ENCODE measurements at places on chromosomes 11 and 22. TPM values are rescaled to one million over a fixed set of nuclear protein-coding genes. Genes with fewer than 3 reads are reported as not detected.

GRCh38 chr11:107733518-107733917, 21.7 kb upstream of the SLN start:
- DNase-seq, result no peak

DNA sequence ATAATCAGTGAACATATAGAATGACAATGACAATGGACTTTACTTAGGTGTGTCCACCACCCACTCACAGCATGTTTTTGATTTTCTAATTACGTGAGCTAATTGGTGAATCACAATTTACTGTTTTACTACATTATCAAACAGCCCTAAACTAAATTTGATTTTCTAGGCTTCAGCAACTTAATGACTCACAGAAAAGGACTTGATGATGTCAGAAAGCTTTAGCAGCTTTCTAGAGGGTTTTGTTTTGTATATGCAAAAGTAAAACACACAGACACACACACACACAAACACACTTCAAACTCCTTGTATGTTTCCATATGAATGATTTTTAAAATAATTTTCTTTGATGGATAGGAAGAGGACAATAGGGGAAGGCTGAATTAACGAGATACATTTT, 878.6 kb upstream of the CCDC90B start:
- DNase-seq, result no peak

DNA sequence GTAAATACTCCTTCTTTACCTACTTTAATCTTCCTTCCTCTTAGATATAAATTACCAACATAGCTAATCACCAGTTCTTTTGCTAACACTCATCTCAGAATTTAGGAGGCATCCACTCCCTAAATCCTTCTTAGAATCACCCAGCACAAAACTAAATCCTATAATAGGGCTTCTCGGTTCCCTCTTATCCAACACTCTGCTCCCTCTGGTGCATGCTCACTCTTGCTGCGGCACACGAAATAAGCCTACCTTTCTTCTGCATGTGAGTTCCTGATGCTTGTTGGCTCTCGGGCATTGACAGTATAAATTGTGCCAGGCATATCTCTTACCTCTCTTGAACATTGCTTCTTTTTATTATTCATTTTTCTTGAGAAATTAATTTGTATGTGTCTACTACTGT, 61.0 kb downstream of the OR5AK2 start:
- no peak for DNase-seq

DNA sequence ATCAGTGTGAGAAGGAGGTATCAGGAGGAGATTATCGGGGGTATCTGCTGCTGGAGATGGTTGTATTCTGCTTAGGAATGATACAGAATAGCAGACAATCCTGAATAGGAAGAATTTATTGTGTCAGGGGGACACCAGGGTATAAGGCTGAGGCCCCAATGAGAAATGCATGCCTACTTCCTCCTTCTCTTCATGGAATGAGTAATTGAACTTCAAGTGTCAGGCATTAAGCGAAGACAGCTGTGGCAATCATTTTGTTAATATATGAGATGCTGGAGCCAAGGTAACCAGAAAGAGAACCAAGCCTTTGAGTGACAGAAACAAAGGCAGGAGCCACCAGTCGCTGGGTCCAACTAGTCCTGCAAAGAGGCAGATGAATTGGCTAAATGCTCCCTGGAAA, 49.1 kb downstream of the KIRREL3 start:
- DNase-seq, result no peak

DNA sequence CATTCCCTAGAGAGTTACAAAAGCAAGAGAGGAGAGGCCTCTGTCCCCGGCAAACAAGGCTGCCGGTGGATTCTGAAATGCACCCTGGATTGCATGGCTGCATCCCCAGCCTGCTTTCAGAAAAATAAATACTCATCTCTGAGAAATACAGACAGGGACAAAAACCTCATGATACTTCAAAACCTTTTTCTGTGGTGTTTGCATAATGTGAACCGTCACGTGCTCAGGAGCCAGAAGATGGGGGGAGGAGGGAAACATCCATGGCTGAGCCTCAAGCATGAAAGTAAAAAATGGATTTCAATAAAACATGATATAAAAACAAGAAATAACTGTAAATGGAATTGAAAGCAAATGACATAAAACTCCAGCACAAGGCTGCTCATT, 198.5 kb upstream of the NCAM1 start:
- no peak for DNase-seq

The KDM4E gene
- total RNA-seq, result not detected

The OR4A16 gene
- not detected for total RNA-seq

Data from HFFc6 (cell line).